ENCODE measurements at places on chromosomes 7 and 10.

- peak; percentile 74 for DNase-seq
Measured at GRCh38 chr7:128322040-128322643, 21.6 kb downstream of the RBM28 start.

GRCh38 chr10:85548034-85548433, 818.6 kb downstream of the GRID1 start:
- DNase-seq, result peak; percentile 6

DNA sequence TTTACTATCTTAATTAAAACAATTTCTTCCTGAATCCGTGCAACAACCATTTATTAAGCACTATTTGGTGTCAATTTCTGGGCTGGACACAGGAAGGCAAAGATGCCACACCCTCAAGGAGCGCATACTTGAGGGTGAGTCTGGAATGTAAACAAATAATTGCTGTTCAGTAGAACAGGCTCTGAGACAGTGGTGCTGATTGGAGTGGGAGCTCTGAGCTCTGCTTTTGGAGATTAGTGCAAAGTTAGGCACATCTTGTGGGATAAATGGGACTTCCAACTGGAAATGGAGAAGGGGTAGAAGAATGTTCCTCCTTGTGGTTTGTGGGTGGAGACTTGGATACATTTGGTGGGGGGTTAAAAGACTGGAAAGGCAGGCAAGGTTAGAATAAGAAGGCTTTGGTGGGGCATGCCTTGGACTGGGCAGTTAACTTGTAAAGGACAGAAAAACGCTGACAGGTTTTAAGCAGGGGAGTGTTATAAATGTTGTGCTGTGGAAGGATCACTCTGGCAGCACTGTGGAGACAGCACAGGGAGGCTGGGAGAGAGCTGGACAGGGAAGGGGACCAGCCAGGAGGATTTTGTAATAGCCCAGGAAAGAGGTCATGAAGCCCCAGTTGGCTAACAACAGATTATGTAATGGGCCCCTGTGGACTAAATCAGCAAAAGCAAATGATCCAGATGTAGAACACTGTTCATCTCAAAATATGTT, 80.7 kb downstream of the ZNF365 start:
- DNase-seq, result no peak

- DNase-seq, result peak; percentile 97
Measured at GRCh38 chr10:73743905-73744663, at the start of gene SEC24C. Gene SEC24C, plus strand, starts transcription at chr10:73744372. Its CDS starts 2,461 bp downstream, at chr10:73746833.

DNA sequence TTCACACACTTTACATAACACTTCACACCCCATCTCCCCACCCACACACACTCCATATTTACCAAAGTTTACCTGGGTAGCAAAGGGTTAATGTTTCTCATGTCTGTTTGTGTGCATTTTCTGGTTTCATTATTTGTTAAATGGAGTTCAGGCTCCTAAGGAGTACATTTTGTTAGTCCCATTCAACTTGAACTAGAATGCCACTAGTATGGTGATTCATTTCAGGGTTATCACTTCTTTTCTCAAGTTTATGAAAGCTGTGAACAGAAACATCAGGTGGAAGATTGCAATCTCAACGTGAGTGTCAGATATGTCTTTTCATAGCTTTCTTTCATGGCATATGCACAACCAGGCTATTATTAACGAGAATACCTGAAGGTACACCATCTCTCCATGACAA, 1027.5 kb downstream of the GATA3 start:
- no peak for DNase-seq

GRCh38 chr7:133431134-133431724, 178.4 kb downstream of the EXOC4 start:
- DNase-seq, result no peak

- no peak for DNase-seq
Measured at GRCh38 chr10:112343056-112343806, 30.7 kb upstream of the ACSL5 start.

GRCh38 chr7:596071-596818, 76.6 kb upstream of the PDGFA start:
- no peak for DNase-seq

DNA sequence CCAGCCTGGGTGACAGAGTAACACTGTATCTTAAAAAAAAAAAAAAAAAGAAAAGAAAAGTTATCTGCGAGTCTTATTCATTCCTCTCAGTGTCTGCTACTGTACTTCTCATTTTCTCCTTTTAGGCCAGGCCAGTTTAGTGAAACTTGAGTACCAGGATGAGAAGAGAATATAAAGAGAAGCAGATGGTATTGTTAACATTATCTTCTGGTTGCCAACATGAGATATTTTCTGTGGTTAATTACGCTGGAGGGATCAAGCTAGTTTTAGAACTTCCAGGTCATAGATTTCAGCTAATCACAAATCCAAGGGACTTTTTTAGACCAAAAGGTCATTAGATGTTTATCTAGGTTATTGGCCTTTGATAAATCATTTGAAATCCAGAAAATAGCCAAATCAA, 252.6 kb upstream of the SMIM30 start:
- DNase-seq, result no peak

DNA sequence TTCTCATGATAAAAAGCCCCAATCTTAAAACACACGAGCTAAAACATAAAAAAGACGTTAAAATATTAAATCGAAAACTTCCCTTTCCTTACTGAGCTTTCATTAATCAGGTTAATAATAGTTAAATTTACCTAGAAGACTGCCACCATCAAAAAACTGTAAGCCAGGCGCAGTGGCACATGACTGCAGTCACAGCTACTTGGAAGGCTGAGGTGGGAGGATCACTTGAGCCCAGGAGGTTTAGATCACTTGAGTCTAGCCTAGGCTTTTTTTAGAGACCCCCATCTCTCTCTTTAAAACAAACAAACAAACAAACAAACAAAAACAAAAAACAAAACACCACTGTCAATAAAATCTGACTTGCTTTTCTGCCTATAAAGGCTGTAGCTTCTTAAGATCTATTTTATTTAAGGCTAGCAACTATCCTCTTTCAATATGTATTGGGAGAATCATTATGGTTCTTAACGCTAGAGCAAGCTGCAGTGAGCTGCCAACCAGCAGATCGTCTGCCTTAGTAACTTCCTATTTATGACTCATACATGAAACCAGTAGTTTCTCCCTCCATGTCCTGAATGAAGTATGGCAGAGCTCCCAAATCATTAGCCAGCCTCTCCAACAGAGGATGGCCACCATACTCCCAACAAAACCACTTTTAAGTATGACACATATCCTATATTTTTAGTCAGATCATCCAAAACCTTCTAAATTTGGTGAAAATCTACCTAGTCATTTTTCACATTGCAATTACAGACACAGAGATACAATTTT, 163.7 kb downstream of the SRPK2 start:
- DNase-seq, result peak; percentile 70

- DNase-seq, result peak; percentile 82
Measured at GRCh38 chr7:114051871-114052331, 133.1 kb upstream of the PPP1R3A start.

DNA sequence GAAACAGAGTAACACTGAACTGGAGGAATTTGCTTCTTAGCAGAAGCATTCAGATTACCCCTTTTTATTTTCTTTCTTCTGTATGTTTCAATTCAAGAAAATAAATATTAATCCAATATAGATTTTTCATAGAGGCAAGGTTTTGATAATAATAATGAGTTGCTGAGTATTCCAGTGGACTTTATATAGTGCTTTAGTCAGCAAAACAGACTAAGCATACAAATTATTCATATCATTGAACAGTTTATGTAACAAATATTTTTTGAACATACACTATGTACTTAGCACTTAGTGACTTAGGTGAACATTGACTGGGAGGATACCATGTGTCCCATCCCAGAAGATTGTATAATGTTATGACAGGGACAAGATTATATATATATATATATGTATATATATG, 32.0 kb downstream of the PPP1R9A start:
- no peak for DNase-seq

DNA sequence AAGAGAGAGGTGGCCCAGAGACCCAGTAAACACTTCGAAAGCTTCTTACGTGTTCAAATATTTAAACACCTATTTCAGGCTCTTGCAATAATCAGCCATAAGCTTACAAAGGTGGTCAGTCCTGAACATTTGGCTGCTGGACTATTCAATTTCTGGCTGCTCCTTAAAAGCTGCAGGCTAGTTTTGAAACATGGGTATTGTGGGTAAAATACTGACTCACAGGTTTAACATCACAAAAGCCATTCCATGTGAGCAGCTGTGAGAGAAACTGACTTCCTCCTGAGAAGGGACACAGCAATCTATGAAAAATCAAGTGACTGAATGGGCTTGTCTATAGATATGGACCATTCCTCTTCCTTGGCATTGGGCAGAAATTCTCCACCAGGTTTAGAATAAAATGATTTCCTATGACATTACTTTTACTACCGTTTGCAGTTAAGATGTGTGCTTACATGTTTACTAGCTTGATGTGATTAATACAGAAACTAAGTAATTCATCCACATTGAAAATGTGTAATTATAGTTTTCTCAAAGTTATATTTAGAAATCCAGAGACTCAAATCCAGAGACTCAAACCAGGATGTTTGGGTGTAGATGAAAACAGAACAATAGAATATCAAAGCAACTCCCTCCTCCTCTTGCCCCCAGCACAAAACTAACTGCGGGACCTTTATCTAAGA, 252.3 kb downstream of the GATA3 start:
- no peak for DNase-seq

GRCh38 chr7:105677817-105678573, 96.7 kb upstream of the EFCAB10 start:
- DNase-seq, result peak; percentile 79
